ENCODE measurements at places on chromosomes 7 and 10.

GRCh38 chr10:80648106-80648505 lies 110.4 kb downstream of the SH2D4B start:
- no peak for DNase-seq

DNA sequence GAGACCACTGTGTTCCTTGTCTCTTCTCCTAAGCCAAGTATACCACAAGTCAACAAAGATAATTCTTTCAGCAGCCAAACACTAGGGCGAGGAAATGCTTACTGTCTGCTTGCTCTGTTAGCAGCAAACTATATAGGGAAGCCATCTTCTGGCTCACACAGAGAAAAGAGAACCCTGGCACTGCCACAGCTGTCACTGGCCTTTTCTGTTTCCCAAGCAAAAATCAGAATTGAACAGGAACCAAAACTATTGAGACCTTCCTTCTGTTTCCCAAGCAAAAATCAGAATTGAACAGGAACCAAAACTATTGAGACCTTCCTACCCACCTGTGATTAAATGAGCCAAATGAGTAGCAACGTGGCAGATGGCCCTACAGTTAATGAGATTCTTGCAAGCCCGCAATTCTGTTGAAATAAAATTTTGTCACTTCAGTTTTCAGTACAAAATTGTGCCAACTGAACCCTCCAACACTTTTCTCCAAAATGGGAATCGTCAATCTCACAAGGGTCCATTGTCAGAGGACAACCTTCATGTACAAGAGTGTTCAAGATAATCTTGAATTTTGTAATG lies 54.5 kb downstream of the LRRTM3 start:
- DNase-seq = no peak

DNA sequence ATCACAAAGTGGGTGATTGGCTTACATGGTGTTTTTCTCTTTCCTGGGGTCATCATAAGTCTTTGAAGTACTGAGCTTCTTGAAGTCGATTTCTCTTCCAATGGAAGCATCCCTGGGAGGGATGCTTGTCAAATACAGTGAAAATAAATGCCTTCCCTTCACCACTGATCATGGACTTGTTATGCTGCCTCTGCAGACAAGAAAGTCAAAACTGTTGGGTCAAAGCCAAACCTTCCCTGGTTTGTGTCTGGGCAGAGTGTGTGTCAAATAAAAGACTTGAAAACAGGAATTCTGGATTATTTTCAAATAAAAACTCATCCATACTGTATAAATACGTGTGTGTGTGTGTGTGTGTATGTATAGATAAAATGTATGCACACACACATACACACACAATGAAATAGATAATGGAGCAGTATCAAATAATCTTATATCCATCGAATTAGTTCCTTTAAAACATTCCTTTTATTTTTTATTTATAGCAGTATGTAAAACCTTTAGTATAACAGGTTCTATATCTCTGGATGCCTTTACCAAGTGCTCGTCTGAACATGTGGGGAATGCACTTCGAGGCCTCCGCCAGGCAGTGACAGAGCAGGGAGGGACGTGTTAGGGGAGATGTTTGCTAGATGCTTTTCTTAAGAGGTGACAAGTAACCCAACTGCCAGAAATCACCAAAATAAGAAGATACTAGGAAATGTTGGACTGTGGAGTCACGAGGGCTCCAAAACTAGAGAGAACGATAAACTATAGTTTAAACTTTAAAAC lies 27.2 kb upstream of the WNT16 start:
- no peak for DNase-seq

- no peak for DNase-seq
Measured at GRCh38 chr7:95871075-95871848, 98.9 kb downstream of the DYNC1I1 start.

DNA sequence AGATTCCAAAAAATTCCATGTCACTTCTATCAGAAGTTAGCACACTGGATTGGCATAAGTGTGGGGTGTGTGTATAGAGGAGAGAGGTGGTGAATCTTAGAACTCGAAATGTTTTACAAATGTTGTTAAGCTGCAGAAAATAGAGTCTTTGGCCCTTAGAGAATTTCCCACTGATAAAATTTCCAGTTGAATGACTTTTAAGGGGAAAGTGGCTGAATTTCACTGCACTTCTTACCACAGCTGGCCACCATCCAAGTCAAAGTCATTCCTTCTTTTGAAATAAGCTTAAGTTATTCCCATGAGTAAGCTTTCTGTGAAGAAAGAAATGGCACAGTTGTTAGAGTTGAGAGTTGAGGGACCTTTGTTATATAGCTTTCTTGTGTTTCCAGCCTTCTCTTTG lies 13.9 kb downstream of the VCL start:
- DNase-seq = no peak

DNA sequence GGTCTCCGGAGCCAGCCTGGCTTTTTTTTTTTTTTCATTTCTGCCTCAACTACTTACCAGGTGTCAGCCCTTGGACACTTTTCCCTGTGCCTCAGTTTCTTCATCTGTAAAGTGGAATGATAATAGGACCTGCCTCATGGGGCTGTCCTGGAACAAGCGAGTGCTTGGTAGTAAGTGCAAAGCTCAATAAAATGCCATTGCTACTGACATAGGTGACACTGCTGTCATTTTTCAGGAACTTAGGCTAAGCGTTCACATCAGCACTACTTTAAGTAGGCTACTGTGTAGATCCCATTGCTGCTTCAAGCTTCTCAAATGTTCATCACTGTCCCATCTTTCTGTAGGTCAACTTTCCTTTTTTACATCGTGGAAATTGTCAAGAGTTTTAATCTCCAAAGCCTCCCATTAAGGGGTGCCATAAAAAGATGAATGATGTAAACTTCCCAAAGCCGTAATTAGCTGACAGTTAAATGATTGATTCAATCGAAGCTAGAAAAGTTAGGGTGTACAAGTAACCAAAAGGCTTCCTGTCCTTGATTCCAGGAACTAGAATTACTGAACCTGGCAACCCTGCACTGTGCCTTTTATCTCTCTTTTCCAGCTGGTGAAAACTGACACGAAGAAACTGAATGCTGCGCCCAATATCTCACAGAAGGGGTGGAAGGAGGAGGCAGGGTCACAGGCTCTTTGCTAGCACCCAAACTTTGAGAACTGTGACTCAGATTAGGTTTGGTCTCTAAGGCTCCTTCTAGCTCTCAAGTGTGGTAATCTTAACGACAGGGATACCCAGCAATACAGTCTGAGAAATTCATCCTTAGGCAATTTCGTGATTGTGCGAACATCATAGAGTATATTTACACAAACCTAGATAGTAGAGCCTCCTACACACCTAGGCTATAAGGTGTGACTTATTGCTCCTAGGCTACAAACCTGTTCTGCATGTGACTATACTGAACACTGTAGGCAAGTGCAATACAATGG lies 861 bp upstream of the USP6NL start:
- DNase-seq = peak; percentile 53

All from CD4-positive, alpha-beta T cell (primary cell).